ENCODE measurements at places on chromosomes 4 and X.

DNA sequence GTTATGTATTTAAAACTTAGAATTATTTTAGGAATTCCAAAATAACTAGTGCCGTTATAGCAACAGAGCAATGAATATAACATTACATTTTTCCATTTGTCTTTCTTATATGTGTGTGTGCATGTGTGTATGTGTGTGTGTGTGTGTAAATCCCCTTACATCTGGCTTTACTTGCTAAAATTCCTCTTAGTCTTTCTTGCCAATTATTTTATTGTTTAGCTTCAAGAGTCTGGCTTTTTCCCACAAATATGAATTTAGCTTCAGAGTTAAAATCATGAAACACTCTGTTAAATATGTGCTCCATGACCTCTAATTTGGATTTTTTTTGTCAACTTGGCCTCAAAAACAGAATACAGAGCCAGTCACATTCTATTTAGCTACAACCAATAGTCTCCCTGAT, 18.9 kb downstream of the FGF13 start:
- DNase-seq, result no peak

DNA sequence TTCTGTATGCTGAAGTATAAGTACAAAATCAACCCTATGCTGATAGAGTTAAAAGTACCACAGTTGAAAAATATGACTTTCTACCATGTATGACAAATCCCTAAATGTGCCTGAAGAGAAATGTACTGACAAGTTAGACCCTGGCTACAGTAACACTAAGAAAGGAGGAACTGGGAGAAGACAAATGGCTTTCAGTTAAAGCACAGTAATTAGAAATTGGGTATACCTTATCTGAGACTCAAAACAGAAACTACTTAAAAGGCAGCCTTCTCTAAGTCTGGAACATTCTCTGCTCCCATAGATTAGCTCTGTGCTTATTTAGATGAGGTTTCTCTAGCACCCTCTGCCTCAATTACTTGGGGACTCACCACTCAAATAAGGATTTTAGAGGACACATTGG, 189.1 kb downstream of the GPC3 start:
- no peak for DNase-seq

DNA sequence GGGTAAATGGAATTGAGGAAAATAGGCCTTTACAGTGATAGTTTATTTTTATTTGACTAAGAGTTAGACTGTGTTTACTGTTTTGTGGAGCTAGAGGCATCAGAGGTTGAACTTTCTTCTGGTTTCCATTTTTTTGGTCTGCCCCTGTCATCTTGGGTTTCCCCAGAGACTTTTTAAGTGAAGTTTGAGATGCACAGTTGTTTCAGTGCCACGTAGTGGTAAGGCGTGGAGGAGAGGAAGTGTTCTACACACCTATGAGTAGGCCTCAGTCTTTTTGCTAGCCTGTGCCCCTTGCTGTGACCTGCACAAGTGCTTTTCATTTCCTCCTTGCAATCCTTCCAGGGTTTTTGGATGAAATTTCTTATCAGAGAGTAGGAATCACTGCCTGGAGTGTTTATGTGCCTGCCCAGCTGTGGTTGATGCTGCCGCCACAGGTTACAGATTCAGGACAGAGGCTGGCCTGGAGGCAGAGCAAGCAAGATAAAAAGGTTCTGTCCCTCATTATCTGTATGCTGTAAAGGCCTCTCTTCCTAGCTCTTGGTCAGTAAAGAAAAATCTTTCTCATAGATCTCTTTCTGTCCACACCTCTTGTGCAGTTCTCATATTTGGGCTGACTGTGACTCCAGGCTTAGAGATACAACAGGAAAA, 12.5 kb upstream of the HSFX4 start:
- no peak for DNase-seq

GRCh38 chr4:3684546-3684945, 81.6 kb upstream of the ADRA2C start:
- no peak for DNase-seq

DNA sequence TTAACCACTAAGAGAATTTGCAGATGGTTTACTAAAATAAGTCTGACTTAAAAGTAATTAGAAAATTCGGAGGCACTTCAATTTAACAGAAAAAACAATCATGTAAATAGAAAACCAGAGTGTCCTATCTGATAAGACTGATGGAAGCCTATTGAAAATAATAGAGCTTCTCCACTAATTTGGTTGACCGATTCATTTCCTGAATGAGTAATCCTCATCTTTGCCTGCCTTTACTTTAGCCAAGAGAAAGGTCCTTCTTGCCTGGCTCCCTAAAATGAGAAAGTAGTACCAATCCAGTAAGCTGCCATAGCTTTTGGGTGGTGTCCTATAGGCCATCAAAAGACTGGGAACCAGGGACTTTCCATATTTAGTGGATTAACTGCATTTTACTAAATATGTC, 48.4 kb downstream of the KCNIP4 start:
- DNase-seq, result no peak

DNA sequence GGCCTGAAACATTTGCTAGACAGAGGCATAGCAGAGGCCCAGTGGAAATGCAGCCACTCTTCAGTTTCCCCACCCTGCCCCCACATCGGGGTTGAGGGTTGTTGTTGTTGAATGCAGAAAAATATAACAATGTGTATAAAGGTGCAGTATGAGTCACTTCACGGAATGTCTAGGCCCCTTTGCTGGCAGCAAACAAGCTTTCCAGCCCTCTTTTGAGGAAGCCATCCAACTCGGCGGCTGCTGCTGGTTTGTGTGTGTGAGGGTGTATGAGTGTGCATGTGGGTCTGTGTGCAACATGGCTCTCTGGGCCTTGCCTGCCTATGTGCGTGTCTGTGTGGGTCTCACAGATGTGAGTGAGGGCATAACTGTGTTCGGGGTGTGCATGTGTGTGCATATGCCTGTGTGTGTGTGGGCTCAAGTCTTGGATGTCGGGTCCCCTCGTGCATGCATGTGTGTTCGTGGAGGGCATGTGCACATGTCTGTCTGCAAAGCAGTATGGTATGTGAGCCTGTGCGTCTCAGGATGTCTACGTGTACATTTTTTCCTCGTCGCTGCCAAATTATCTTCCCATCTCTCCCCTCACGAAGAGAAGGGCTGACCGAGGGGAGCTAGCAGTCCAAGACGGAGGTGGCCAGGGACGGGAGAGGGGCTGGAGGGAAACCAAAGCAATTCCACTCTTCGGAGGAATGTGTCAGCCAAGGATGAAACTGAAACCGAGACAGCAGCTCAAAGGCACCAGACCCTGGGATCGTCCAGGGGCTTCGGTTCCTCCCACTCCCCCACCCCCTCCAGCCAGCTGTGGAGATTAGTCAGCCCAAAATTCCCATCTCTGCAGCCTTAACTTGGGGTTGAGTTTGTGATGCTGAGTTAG, 8.4 kb upstream of the ELF4 start:
- DNase-seq, result no peak

DNA sequence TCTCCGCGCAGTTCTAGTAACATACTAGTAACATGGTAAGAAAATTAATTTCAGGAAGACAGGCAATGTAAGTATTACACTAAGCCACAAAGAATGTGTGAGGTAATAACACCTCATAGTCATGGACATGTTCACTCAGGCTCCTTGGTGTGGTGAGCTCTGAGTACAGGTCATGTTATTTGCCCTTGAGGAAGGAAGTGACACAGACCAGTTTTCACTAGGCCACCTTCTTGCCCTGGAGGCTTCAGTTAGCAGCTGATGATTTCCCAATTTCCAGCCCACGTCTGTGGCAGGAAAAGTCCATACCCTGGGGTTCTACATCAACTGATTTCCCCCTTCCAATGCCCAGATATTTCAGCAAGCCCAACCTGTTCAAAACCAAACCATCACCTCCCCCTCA, 6.7 kb downstream of the APOO start:
- DNase-seq, result no peak

- DNase-seq, result no peak
These were observed 5.4 kb downstream of the TSPAN5 start for GRCh38 chr4:98652996-98653395.

DNA sequence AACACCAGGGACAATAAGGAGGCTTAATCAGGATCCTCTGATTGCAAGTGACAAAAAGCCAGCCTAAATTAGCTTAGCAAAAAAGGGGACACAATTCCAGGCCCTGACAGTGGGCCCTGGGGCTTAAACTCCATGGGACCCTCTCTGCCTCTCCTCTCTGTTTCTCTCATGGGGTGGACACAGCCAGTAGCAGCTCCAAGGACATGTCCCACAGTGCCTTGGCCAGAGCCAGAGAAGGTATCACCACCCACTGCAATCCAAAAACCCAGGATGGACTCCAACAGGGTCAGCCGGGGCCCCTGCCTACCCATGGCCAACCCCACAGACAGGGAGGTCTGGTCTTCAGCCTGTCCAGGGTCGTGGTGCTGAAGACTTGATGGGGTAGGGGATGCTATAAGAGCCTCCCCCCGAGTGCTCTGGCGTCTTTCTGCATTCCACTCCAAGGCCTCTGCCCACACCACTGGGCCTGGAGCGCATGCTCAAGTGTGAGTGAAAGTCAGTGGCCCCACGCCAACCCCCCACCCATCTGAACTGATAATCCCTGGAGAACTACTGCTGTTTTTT, 19.7 kb upstream of the PPP2R2C start:
- no peak for DNase-seq

DNA sequence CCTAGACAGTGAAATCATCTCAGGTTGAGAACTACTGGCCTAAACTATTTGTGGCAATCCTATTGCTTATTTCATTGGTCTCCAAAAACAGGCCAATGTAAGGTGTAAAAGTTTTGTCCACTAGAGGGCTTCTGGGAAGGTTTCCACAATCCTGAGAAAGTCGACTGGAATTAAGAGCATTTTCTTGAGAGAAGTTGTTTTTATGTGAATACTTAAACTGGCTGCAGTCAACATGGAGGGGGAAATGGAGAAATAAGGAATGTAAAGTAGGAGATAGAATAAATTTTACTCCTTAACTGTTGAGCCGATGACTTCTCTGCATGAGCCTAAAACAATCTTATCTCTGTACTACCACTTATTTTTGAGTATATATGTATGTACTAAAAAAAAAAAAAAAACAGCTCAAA, 11.0 kb upstream of the EIF4E start:
- no peak for DNase-seq

- DNase-seq, result no peak
These were observed 57.2 kb downstream of the IRF2 start for GRCh38 chr4:184416913-184417734.

DNA sequence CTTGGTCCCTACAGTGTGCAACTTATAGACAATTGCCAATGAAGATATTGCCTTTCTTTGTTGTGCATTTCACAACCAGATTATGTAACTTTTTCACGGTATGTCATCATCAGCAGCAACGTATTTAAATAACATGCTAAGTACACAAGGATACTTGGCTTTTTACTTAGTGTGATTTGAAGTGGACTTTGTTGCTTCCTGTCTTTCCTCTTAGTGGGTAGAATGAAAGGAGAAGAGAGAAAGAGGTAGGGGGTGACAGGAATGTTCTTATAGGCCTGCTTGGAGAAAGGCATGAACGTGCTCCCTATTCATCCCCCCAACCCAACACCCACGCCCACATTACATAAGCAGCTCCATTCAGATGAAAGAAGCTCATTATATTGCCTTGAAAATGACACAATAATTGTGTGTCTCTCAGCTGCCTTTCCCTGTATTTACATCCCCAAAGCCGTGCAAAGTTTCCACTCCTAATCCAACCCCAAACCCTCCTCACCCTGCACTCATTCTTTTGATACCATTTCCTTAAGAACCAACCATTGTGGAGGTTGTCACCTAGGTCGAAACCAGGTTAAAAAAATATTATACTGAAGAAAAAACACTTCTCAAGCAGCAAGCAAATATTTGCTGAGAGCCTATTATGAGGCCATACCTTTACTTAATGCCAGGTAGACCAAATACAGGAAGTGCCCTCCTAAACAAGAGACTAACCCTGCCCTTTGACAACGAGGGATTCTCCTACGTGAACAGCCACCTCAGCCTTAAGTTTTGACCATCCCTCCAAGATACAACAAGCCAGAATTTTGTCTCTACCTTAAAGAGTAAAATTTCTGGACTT, 25.2 kb upstream of the GK start:
- DNase-seq, result no peak

GRCh38 chr4:6368096-6368495, 98.4 kb downstream of the WFS1 start:
- no peak for DNase-seq

GRCh38 chrX:70332600-70332999, 42.7 kb downstream of the KIF4A start:
- no peak for DNase-seq

GRCh38 chr4:172725581-172725980, 443.0 kb upstream of the GALNT7 start:
- DNase-seq, result no peak

GRCh38 chr4:188031751-188032150, 36.2 kb downstream of the ZFP42 start:
- DNase-seq, result no peak

DNA sequence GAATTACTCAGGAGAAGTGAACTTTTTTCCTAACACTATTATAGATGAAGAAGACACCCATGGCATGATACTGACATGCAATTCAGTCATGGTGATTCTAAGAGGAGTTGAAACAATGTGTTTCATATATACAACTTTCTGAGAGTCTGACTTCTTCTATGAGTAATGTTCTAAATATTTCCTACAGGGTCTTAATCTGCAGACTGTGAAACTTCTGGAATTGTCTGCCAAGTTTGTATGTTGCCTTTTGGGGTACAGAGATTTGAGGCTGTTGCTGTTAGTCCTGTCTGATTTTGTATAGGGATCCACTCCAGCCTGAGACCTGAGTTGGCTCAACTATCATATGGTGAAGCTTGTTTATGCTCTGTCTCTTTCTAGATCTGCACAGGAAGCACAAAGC, 160.6 kb upstream of the GATB start:
- DNase-seq, result no peak

- DNase-seq, result no peak
These were observed 39.3 kb downstream of the SLAIN2 start for GRCh38 chr4:48380583-48381167.

GRCh38 chr4:11720292-11720691, 291.6 kb upstream of the HS3ST1 start:
- DNase-seq, result no peak

GRCh38 chr4:144399927-144400326, 246.0 kb upstream of the HHIP start:
- DNase-seq, result no peak

- no peak for DNase-seq
These were observed 1.9 kb upstream of the HAUS3 start for GRCh38 chr4:2243681-2244380.

- DNase-seq, result no peak
These were observed 201.2 kb upstream of the HAND2 start for GRCh38 chr4:173731257-173731656.

- no peak for DNase-seq
These were observed 63.2 kb downstream of the SEPSECS start for GRCh38 chr4:25096981-25097443.

GRCh38 chrX:120308558-120308957, 2.7 kb downstream of the TMEM255A start:
- no peak for DNase-seq

DNA sequence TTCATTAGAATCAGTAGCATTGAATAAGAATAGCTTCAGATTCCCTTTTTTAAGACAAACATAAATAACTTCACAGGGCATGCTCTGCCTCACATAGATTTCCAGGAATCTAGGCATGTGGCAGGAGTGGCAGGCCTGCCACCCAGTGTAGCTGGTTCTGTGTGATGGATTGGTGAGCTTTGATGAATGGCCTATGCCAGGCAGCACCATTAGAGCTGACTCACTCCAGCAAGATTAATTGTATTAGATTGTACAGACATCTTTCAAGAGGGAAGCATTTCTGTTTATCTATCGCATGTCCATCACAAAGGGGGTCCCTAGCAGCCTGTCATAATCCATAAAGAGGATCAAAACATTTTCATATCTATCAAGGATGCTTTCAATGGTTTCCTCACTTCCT, 71.9 kb downstream of the NAA11 start:
- no peak for DNase-seq
